Naive thymus-derived CD8-positive, alpha-beta T cell (primary cell): ENCODE measurements at places on chromosomes 6 and 20. TPM values are rescaled to one million over a fixed set of nuclear protein-coding genes. Genes with fewer than 3 reads are reported as not detected.

- DNase-seq, result no peak
Observed at GRCh38 chr6:34600101-34600500, 44.0 kb upstream of the SPDEF start.

DNA sequence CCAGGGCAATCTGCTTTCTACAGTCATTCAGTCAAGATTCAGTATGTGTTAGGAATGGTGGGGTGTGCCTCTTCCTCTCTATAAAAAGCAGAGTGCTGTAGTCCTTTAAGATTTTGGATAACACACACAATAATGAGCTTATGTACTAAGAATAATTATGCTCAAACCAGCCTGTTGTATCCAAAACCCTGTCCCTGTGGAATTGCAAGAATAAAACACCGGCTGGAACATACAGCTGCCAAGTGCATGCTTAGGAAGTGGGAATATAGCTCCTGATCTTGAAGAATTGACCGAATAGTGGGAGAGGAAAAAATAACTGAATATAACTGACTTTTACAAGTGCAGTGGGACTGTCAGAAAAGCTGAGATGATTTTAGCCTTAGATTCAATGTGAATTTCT is 979 bp upstream of the MOCS1 start:
- DNase-seq, result no peak

The KIF25 gene
- polyA plus RNA-seq, result not detected

DNA sequence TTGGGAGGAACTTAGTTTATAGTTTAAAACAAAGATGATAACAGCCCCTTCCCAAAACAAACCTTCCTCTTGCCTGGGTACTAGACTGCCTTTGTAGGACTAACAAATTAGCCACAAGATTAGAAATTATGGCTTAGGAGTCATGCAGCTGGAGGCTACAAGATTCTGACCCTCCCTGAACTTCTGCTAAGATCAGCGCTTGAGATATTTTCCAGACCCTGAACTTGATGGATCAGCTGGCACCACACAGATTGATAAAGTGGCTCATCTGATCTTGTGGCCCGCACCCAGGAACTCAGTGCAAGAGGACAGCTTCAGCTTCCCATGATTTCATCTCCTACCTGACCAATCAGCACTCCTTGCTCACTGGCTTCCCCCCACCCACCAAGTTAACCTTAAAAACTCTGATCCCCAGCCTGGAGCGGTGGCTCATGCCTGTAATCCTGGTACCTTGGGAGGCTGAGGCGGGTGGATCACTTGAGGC is 5.9 kb upstream of the SERINC3 start:
- DNase-seq, result no peak

DNA sequence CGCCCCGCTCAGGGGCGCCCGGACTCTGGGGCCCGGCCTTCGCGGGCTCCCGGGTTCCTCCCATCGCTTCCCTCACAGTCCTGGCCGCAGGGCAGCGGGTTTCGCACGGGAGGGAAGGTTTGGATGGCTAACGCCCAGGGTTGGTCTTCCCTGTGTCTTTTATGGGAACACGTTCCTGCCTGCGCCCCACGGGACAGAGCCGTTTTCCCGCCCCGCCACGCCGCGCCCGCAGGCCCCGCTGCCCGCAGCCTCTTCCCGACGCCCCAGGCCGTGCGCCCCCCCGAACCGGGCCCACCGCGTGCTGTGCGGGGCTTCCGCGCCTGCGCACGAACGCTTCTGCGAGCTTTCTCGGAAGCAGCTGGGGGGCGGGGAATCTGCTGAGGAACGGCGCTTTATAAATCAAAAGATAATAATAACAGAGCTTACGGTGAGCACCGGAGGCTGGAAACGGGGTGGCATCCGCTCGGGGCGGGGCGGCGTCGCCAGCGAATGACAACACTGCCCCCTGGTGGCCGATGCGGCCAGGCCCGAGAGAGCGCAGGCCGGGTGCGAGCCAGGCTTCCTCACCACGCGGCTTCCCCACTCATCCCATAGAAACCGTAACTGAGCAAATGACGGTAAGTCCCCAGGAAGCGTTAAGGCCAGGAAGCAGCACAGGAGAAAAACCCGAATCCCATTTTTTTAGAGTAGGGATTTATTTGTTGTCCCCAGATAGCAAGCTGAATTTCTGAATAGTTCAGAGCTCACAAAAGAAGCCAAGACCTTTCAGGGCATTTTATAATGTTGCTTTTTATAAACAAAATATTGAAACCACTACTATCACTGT is 116.4 kb downstream of the MYLK4 start:
- peak; percentile 82 for DNase-seq

The TRIM10 gene
- polyA plus RNA-seq, result not detected

The GPR63 gene
- polyA plus RNA-seq, result not detected

DNA sequence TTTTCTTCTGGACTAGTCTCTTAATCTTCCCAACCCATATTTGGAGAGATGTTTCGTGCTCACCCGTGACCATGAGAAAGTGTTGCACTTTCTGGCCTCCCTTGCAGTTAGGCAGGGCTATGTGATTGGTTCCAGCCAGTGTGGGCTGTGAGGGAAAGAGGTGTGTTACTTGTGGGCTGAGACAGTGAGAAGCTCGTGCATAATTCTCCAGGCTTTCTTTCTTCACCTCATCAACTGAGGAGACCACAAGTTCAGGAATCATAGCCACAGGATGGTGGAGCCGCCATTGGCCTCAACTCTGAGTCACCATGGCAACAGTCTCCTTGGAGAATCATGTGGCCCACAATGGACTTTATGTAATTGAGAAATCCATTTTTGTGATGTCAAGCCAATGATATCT is 57.5 kb upstream of the FUCA2 start:
- no peak for DNase-seq

GRCh38 chr20:50977066-50978021 is 18.7 kb downstream of the MOCS3 start:
- DNase-seq, result no peak

GRCh38 chr6:62803094-62803493 is 408.2 kb upstream of the FKBP1C start:
- no peak for DNase-seq

GRCh38 chr20:49482621-49483017 is at the start of gene KCNB1:
Gene KCNB1, minus strand, starts transcription at chr20:49482668. Its CDS starts 188 bp downstream, at chr20:49482480.
- peak; percentile 17 for DNase-seq

- DNase-seq, result no peak
Observed at GRCh38 chr6:54188846-54189245, 77.6 kb downstream of the MLIP start.

The FRK gene
- polyA plus RNA-seq, result 0.01 TPM

The TSBP1 gene
- polyA plus RNA-seq, result not detected

The TUBB gene
- polyA plus RNA-seq, result 83.3 TPM

GRCh38 chr20:59575216-59575615 is 29.1 kb upstream of the PHACTR3 start:
- no peak for DNase-seq

DNA sequence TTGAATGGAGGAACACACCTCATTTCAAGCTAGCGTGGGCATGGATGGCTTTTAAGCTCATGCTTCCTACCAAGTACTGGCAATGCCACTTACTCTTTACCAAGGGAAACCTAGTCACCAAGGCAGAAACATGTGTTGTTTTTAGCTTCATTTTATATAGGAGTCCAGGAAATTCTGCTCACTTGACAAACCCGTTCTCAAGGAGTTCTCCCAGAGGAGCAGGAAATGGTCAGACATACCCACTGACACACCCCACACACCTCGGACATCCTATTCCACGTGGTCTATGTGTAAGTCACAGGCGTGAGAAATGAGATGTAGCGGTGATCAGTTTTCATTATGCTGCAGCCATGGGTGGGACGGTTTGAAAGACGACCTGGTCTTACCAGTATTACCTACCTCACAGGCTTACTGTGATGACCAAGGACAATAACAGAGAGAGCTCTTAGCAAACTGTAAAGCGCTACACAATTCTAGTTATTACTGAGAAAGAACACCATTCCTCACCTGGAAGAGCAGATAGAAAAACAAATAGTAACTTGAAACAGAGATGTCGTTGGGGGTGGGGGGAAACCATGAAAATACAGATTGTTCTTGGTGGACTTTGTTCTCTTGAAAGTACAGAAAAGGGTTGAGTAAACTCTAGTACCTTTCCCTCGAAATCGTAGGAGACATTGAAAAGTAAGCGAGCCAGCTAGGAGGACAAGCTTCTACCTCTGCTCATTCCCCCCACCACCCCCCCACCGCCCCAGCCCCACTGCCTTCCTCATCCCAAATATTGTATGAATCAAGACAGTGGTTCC is 1.7 kb downstream of the CNKSR3 start:
- DNase-seq, result no peak

The RIMS1 gene
- not detected for polyA plus RNA-seq

The NR2E1 gene
- not detected for polyA plus RNA-seq

DNA sequence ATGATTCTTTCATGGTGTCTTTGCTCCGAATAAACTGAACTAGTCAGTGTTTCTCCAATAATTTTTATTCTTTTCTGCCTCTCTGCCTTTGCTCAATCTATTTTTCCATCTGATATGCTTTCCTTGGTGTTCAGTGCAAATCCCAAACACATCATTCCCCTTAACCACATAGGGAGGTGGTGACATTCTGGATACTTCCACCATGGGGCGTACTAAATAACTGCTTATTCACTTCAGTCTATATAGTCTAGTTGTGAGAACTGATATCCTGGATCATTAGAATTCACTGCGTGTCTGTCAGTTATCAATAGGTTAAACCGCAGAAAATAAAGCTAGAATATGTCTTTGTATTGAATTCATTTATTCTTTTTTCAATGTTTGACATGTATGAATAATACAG is 83.1 kb downstream of the KCNQ5 start:
- no peak for DNase-seq

The ROS1 gene
- not detected for polyA plus RNA-seq

DNA sequence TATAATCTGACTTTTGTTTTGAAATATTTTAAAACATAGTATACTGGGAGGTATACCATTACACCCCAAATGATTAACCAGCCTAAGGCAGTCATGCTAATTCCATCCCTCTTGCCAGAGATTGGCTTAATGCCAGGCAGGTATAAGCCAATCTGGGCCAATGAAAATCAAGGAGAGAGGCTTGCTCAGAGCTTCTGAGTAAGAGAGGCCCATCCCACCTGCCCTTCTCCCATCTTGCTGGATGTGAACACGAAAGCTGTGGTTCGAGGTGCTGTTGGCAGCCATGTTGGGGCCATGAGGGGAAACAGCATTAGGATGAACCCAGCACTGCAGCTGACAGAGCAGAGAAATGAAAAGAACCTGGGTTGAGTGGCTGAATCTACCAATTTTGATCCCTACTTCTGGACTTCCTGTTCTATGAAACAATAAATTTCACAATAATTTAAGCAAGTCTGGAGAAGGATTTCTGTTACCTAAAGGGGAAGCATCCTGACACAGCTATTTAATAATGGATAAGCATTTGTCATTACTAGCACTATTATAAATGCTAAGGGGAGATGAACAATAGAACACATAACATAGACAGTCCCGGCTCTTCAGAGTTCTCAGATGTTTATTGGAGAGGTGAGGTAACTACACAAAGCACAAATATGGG is 152.3 kb downstream of the CDC5L start:
- DNase-seq, result no peak

The BPIFA3 gene
- polyA plus RNA-seq, result not detected

The BTNL2 gene
- polyA plus RNA-seq, result not detected

DNA sequence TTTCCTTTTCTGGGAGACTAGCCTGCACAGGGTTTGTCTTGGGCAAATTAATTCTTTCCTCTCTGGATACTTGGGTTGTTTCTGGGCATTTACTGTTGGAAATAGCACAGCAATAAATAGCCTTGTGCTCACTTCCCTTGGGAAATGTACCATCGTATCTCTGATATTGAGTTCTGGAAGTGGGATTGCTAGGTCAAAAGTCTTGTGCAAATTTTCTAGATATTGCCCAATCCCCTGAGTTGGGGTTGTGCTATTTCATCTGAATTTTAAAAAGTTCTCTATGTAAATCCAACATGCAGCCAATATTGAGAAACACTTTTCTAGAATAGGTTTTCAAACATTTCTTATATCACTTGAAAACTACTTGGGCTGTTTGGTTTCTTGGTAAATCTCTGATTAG is 64.0 kb upstream of the ELOVL5 start:
- DNase-seq, result no peak

DNA sequence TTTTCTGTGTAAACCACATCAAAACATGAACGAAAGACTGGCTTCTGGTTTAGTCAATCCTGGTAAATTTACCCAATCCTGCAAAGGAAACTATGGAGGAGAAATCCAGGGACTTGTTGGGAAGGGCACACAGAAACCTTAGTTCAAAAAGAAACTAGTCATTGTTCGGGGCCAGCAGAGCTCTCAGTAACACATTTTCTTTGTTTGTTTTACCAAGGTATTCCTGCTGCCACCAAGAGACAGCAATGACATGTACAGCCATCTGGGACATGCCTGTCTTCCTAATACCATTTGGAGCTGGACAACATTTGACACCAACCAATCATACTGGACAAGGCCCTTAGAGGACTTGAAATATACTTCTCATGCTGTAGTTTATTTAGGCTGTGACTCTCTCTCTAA is 8.3 kb downstream of the OARD1 start:
- DNase-seq, result no peak
